ENCODE measurements at places on chromosomes 7 and 10. TPM values are rescaled to one million over a fixed set of nuclear protein-coding genes. Genes with fewer than 3 reads are reported as not detected.
A peak's percentile ranks its signal among the peaks of the same experiment; 100 is the strongest.

DNA sequence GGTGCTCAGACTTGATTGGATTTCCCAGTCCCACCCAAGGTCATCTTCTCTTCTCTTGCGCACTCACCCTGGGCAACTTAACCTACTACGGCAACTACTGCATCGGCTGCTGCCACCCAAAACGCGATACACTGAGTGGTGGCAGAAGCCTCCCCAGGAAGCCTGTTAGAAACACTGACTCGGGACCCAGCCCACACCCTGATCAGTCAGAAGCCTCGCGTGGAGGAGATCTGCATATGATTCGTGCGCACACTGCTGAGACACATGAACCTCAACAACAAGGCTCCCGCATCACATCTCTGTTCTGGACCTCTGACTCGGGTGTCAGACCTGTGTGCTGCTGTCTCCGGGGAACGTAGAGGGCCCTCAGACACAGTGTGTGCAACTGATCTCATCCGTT lies 419.5 kb downstream of the PAXIP1 start:
- DNase-seq: no peak

GRCh38 chr10:81127931-81128330 lies 590.2 kb downstream of the SH2D4B start:
- DNase-seq: no peak

DNA sequence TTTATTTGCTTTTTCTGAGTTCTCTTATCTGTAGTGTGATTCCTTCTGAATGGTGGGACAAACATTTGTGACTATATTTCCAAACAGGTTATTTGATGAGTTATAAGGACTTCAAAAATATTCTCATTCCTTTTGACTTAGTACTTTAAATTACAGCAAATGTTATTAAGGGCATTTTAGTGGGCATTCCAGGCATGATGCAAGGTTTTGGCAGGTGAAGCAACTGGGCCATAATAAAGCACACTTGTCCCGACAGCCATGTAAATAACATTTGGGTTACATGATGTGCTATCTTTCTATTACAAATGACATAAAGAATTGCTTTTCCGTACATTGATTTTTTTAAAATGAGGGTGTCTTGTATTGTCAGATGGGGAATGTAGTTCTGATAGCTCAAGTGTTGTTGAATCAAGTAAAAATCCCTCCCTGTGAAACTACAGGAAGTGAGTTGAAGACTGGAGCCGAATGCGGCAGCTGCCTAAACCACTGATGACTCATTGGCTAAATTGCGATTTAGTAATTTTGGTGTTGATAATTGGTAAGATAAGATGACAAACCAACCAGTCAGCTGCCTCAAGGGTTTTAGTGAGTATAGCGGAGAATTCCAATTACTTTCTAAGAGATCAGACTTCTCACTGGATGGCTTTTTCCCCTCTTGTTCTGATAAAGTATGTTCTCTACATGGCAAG lies 231.3 kb upstream of the NPY start:
- peak; percentile 11 for DNase-seq

DNA sequence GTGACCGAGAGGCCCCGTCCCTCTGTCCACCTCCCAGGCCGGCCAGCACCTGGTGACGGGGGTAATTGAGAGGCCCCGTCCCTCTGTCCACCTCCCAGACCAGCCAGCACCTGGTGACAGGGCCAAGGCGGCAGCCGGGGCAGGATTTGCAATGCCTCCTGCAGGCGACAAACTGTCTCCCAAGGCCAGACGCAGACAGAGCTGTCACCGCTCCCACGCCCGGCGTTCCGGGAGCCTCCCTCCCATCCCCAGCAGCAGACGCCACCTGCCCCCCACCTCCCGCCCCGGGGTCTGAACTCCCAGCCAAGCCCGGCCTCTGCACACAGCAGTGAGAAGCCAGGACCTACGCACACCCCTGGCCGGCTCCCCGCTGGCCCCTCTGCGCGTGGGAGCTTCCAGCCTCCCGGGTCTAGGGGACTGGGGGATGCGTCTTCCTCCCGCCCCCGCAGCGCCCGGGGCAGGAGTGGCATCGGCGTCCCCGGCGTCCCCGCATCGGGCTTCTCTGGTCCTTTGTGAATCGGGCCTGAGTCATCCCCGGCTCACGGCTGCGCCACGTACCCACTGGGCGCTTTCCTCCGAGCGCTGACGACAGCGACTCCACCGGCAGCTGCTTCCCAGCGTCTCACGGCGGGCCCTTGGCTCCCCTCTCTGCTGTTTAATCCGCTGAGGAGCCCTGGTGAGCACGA lies 95.1 kb upstream of the DIP2C start:
- no peak for DNase-seq

DNA sequence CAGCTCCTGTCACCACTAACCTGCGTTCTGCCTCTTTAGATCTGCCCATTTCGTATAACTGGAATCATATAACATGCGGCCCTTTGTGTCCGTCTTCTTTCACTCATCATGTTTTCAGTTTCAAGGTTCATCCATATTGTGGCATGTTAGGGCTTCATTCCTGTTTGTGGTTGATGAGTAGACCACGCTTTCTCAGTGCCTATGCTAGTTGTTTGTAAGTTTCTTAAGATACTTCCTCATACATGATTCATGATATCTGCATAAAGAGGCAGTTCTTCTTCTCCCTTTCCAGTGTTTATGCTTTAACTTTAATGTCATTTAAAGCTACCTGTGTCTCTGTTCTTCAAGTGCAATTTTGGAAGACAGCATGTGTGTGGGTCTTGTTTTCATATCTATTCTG lies 79.5 kb upstream of the FAM20C start:
- no peak for DNase-seq

DNA sequence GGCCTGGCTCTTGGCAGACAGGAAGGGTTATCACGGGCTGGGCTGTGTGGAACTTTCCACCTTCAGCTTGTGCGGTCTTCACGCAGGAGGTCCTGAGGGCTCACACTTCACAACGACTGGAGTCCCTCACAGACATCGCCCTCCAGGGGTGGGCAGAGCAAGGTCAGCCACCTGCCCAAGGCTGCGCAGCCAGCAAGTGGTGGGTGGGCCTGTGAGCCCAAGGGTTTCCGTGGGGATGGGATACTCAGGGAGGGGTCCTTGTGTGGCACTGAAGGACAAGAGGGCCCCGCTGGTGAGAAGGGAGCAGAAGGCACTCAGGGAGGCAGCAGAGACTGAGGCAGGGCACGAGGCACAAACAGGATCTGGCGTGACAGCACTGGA lies 22.0 kb downstream of the PDIA4 start:
- DNase-seq: no peak

DNA sequence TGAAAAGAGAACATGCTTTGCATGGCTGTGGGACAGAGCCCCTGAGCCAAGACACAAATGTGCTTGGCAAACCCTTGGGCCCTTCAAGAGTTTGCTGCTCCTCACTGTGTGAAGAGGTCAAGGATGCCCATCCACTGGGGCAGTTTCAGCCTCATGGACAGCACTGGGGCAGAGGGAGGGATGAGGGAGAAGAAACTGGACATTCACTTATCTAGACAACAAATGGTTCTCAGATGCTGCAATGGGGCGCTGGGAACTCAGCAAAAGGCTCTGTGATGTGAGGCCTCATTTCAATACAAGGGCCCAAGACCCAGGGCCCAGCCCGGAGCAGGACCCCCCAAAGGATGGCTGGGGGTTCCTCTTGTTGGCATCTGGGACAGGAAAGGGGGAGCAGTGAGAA lies 49.1 kb downstream of the EBF3 start:
- no peak for DNase-seq

DNA sequence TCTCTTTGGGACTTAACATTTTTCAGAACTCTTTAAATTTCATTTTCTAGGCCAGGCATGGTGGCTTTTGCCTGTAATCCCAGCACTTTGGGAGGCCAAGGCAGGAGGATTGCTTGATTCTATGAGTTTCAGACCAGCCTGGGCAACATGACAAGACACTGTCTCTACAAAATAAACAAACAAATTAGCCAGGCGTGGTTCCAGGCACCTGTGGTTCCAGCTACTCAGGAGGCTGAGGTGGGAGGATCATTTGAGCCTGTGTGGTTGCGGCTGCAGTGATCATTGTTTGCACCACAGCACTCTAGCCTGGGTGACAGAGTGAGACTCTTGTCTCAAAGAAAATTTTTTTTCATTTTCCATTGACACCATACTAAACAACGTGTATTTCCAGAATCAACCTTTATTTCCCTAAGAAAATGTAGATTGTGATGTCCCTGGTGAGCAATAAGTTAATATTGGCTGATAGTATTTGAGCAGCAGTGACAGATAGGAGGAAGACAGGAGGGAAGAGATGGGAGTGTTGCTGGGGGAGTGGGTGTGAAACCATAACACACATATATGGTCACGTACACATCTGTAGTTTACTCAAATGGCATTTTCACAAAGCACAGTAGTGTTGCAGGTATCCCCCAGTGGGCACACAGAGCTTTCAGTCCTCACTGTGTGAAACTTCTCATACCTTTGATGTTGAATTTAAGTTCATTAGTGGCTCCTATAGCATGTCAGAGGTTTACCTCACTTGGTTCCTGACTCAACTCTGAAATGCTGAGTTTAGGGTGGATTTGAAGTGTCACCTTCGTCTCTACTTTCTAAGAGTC lies 205.6 kb downstream of the AUTS2 start:
- DNase-seq: no peak

DNA sequence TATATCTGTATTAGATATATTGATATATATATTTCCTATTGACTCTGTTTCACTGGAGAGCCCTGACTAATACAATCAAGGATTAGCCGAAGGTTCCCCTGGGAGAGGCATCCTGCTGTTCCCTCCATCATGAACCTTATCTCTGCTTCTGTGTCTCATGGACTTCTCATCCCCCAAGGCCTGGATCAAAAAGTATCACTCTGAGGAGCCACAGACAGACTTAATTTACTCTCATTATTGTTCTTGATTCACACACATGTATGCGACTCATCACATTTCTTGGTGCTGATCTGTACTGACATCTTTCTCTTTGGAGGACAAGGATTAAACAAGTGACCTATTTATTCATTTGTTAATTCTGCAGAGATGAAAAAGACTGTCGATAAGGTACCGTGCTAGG lies 550.2 kb downstream of the KCNMA1 start:
- no peak for DNase-seq

- DNase-seq: no peak
These were observed 59.6 kb upstream of the FAM180A start for GRCh38 chr7:135808206-135808605.

- peak; percentile 86 for DNase-seq
These were observed 71.7 kb downstream of the ICA1 start for GRCh38 chr7:8190119-8190895.

- no peak for DNase-seq
These were observed 20.7 kb downstream of the TCERG1L start for GRCh38 chr10:131290781-131291180.

- no peak for DNase-seq
These were observed 60.8 kb downstream of the ADRA2A start for GRCh38 chr10:111137587-111137986.

Gene AKR1C2
- total RNA-seq: not detected

Gene HMX2
- not detected for total RNA-seq

Gene FAM25G
- total RNA-seq: not detected

Gene MRPS16
- total RNA-seq: 96.3 TPM

Gene NPY4R2
- not detected for total RNA-seq

Gene CDHR1
- total RNA-seq: not detected

Data from SK-MEL-5 (cell line).